ENCODE measurements at places on chromosomes 3 and 15.

DNA sequence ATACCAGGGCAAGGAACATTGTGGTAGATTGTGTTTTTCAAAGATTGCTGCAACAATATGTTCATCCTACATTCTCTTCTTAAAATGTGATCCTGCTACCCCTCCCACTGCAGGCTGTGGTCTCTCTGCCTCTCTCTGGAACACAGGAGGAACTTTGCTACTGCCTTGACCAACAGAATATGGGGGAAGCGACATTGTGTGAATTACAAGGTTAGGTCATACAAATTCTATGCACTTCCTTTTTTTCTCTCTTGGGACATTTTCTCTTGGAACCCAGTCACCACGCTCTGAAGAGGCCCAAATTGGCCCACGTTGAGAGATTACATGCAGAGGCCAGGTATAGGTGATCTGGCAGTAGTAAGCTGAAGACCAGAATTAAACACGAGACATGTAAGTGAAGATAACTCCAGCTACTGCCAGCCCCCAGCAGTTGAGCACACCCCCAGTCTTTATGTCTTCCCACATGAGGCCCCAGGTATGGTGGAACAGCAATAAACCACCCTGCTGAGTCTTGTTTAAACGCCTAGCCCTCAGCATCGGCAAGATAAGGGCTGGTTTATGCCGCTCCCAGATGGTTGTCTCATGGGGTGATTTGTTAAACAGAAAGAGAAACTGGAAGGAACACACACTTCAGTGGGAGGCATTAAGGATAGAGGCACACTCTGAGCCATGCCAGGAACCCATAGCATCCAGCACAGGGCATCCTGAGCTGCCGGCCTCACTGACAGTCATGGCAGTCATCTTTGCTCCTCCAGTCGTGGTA is 59.9 kb downstream of the FAM43A start:
- no peak for DNase-seq

DNA sequence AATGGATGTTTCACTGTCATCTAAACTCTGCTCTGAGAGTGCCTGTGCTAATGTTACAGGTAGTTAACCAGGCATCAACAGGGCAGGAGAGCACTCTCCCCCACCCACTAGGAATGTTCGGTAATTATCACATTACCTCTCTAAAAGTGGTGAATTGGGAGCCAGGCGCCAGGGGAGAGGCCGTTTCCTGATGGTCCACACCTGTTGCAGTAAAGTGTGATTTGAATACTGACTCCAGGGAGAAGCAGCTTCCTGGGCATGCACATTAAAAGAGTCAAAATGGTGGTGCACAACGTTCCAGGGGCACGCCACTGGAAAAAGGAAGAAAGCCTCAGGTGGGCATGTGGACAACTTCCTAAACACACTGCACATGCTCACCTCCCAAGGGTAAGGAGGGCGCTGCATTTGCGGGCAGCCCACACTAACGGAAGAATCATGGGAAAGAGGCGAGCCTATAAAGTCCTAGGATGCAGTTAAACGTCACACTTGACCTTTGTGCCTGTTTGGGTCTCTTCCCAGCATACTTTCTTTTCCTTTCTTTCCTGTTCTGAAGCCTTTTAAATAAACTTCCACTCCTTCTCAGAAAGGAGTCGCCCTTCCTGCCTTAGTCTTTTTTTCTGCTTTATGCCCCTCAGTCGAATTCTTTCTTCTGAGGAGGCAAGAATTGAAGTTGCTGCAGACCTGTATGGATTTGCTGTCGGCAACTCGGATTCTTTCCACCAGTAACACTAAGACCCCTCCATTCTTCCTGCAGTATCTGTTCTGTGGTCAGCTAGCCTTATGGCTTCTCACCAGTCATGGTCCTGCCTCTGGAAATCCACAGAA is 28.9 kb upstream of the GPD1L start:
- DNase-seq: no peak

- no peak for DNase-seq
Observed at GRCh38 chr3:71488882-71489281, 94.6 kb downstream of the FOXP1 start.

DNA sequence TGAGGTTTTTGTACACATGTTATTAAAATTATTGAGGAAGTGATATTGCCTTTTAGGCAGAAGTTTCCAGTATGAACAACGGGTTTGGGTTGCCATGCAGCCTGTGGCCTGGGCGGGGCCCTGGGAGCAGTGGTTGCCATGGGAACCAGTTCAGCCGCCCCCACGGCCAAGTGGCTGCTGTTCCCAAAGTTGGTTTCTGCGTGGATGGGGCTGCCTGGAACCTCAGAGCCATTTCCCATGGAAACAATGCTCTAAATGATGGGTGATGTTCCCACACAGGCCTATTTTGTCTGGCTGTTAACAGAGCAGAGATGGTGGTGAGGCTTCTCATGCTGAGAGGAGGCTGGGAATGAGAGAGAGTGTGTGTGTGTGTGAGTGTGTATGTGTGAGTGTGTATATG is 19.5 kb downstream of the MRAS start:
- no peak for DNase-seq

DNA sequence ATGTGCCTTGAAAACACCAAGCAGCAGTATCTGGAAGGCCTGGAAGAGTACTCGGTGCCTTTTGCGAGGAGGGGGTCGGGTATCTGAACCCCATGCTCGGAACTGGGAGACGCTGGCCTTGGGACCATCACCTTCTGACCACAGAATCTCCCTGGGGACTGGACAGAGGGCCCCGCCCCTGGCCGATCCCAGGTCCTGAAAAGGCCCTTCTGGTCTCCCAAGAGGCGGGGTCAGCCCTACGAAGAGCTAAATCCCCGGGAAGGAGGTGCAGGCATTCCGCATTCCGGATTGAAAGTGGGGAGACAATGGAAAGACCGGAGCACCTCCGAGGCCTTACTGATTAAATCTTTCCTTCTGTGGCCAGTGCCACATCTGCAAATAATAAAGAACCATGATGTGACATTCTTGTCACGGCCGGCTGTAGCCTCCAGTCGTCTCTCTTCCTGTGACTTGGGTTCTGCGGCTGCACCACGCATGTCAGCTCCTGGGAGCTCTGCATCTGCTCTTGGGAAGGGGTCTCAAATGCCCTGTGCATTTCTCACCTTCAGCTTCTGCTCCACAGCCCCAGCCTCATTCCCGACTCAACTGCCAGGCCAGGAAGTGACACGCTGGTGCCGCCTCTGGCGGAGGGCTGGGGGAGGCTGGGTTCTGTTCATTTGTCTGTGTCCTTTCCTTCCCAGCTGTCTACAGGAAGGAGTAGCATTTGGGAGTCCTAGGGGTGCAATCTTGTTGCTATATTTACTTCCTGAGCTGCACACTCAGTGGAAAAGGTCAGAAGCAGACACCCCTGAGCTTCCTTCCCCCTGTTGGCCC is 173.5 kb downstream of the KLF13 start:
- DNase-seq: no peak

GRCh38 chr3:42042747-42043098 is 48.4 kb upstream of the TRAK1 start:
- DNase-seq: no peak

DNA sequence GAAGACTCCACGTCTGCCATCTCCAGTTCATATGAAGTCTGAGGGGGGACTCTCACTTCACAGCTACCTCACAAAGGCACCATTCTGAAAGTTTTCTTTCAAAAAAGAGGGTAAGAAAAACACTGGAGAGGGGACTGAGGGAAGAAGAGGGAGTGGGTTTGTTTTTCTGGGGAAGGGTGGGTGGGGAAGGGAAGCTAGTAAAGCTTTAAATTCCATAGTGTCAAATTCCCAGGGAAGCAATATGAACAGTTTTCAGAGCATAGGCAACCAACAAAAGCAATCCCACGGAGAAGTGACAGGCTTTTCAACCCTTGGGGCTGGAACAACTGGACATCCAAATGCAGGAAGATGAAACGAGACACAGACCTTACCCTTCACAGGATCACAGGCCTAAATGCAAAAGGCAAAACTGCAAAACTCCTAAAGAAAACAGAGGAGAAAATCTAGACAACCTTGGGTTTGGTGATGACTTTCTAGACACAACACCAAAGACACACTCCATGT is 61.7 kb downstream of the CHSY1 start:
- no peak for DNase-seq

GRCh38 chr3:146968204-146968651 is 363.1 kb upstream of the PLSCR5 start:
- peak; percentile 97 for DNase-seq

Measured in fibroblast of skin of abdomen (primary cell).